ENCODE measurements at places on chromosomes 12 and 14.

GRCh38 chr14:70289138-70289537 lies 70.3 kb downstream of the COX16 start:
- DNase-seq, result peak; percentile 69

DNA sequence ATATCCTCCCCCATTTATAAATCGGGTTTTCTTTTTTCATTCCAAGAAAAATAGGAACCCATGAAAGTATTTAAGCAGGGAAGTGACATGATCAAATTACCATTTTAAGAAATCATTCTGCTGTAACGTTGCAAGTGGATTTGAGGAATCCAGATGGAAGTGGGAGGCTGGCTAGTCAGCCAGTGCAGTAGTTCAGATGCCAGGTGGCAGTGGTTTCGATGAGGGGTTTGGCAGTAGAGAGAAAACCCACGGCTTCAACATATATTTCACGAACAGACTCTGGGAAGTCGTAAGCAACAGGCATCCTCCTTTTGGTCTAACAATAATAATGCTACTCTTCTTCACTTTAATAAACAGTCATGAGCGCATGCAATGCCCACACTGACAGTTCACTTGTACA lies 25.0 kb downstream of the PDZRN4 start:
- DNase-seq, result no peak

- no peak for DNase-seq
Observed at GRCh38 chr14:87491816-87492215, 501.2 kb downstream of the GALC start.

DNA sequence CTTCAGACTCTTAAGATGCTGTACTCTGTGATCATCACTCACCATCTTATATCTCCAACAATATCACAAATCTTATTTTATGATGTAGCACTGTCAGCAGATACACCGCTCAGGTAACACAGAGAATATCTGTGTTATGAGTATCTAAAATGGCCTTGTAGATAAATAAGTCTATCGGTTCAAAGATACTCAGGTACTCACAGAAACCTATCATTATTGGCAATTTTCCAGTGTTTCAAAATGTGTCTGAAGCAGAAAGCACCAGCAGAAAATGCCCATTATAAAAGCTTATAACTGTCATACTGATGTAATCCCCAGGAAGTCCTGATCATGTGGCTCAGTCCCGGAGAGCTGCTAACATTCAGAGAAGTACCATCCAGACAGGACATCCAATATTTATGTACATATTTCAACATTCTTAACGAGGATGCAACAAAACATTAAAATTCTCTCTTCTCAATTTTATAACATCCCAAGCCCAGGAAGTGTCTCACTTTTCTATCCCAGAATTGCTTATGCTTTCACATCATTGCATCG lies 190.7 kb upstream of the LMNTD1 start:
- no peak for DNase-seq

DNA sequence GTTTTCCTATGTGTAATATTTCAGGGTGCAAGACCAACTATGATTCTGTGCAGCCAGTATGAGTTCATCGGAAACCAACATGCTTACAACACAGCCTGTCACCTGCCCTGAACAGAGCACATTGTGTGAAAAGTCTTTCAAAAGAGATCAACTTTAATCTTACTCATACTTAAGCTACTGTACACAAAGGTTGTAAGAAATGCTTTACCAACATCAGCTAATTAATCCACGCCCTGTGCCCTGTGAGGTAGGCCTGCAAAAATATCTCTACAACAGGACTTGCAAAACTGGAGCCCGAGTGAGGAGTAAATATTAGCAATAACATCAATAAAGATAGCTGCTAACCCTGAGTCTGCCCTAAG lies 15.1 kb downstream of the APPL2 start:
- DNase-seq, result no peak

- no peak for DNase-seq
Observed at GRCh38 chr14:86050072-86050683, 520.2 kb downstream of the FLRT2 start.

DNA sequence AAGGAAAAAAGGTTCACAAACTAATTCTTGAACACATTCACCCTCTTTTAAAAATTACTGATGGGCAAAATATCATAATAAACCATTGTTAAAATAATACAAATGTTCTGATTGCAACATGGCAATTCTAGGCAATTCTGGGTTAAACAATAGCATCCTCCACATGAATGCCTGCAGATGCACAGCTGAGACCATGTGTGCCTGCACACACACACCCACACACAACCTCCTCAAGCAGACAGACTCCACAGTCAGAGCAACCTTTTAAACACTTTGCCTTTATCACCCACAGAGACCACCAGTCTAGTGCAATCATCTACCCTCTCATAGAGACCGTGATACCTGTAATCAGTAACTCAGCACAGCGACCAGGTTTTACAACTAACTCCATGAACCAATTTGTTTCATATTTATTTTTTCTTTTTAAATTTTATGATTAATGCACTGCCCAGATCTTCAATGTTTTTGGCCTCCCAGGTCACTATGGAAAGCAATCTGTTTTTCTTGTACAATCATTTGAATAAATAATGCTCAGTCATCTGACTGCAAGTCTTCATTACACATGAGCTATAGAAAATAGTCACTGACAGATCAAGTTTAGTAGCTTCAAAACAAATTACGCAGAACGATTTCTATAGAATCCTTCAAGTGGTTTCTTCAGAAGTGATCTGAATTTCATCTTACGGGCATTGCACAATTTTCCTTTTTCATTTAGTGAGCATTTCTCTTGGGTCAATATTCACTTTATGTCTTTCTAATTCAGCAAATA lies 105.8 kb downstream of the PRKD1 start:
- DNase-seq, result no peak

- DNase-seq, result no peak
Observed at GRCh38 chr12:52358575-52359350, 8.5 kb downstream of the KRT85 start.

DNA sequence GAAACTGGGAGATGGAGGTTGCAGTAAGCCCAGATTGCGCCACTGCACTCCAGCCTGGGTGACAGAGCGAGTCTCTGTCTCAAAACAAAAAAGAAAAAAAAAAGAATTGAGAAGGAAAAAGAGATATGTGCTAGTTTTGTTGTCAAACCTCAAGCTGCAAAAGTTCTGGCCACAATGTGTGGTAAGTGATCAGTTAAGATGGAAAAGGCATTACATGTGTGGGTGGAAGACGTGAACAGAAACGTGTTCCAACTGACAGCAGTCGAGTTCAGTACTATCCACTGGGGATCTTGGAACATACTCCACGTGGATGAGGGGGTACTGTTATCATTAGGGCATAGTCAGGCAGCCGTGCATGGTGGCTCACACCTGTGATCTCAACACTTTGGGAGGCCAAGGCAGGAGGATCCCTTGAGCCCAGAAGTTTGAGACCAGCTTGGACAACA lies 17.3 kb downstream of the GPR68 start:
- no peak for DNase-seq

DNA sequence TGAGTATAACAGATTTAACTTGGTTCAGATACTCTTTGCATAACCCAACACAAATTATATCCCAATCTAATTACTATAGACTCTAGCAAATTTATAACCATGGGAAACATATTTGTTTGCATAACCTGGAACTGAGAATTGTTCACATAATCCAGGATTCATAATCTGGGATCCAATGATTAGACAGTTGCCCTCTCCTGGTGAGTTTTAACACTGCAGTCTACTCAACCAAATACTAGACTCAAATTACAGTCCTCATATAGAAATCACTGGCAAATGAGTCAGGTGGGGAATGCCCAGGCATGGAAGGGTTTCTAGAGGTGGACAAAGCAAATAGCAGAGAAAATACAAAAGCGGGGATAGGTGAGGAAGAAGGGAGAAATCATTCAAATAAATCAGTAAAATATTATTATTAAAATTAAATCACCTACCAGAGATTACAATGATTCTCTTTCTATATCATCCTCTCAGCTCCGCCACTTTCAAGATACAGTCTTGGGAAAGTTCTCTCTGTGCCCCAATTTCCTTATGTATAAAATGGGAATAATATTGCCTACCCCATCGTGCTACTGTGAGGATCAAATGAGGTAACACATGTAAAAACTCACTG lies 9.4 kb downstream of the GCH1 start:
- DNase-seq, result peak; percentile 48

- DNase-seq, result no peak
Observed at GRCh38 chr12:111467092-111467856, 61.6 kb downstream of the SH2B3 start.

DNA sequence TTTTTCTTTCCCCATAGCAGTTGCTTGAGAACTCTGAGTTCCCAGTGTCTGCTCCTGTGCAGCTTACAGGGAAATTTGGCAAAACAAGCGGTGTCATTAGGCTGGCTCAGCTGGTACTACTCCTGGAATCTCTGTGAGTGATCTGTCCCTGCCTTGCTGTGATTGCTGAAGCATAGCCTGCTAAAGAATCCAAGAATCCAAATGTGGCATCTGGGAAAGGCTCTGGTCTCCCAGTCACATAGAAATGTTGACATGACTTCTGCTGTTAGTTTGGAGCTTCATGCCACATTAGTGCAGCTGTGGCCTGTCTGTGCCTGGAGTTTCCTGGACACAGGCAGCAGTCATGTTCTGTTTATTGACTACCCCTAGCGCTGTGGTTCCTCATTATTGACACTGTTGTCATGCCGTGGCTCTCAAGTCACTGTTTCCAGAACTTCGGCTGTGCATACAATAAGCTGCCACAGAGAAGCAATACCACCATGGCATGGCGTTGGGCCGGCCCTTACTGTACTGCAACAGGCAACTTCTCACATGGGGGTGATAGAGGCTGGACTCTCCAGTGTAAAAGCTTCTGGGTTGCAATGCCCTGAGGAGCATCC lies 166.8 kb downstream of the MYRFL start:
- no peak for DNase-seq

DNA sequence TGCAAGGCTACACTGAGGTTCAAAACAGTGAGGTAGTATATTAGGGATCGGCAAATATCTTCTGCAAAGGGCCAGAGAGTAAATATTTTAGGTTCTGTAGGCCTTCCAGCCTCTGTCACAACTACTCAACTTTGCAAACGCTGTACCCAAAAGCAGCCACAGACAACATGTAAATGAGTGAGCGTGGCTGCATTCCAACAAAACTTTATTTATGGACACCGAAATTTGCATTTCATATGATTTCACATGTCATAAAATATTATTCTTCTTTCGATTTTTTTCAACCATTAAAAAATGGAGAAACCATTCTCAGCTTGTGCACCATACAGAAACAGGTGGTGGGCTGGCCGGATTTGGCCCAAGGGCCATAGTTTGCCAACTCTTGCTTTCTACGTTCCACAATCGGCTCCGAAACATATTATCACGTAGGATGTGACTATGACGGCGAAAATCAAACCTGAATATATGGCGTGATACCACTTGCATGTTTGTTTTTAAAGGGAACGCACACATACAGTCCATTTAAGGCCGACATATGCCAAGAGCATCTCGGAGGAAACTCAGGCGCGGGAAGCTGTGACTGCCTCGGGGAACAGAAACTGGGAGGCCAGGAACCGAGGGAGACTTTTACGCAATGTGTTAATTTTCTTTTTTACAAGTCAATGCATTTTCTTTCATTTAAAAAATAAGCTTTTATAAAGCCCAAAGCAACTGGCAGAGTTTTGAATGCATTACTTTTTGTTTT lies 7.1 kb downstream of the NCOR2 start:
- DNase-seq, result no peak

DNA sequence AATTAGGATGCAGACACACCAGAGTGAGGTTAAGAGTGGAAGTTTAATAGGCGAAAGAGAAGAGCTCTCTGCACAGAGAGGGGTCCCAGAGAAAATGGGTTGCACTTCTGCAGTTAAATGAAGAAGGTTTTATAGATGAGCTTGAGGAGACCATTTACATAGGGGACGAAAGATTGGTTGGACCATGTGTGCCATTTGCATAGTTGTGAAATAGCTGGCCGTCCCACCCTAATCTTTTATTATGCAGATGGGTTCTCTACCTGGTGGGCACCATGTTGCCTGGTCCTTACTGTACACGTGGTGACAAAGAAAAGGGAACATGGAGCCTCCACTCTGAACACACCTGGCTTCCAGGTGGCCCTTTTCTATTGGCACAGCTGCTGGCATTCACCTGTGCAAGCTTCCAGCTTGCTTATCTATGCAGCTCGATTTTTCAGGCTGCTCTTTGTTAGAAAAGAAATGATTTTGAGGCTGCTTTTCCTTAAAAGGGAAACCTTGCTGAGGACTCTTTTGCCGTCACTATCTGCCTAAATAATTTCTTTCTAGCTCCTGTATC lies 67.1 kb upstream of the SRSF5 start:
- no peak for DNase-seq

DNA sequence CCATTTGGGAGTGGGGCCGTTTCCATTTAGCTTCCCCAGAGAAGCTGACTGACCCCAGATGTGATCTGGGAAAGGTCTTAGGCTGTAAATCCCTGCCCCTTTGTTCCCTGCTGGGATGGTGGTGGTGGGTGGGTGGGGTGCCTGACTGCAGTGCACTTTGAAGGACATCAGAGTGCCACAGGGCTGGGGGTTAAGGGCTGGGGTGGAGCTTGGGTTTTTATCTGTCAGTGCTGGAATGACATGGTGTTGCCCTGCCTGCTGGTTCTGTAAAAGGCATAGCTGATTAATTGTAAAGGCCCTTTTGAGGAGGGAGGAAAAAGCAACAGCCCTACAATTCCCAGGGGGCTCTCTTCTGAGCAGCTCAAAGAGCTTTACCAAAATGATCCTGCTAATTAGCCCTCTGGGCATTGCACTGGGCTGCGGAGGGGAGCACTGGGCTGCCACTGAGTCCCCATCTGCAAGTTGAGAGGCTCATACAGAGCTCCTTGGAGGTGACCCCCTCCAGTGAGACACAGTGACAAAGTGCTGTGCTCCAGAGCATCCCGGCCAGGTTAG lies 21.1 kb downstream of the PLEKHG3 start:
- DNase-seq, result no peak

- no peak for DNase-seq
Observed at GRCh38 chr12:50750366-50750765, 13.5 kb upstream of the ATF1 start.

DNA sequence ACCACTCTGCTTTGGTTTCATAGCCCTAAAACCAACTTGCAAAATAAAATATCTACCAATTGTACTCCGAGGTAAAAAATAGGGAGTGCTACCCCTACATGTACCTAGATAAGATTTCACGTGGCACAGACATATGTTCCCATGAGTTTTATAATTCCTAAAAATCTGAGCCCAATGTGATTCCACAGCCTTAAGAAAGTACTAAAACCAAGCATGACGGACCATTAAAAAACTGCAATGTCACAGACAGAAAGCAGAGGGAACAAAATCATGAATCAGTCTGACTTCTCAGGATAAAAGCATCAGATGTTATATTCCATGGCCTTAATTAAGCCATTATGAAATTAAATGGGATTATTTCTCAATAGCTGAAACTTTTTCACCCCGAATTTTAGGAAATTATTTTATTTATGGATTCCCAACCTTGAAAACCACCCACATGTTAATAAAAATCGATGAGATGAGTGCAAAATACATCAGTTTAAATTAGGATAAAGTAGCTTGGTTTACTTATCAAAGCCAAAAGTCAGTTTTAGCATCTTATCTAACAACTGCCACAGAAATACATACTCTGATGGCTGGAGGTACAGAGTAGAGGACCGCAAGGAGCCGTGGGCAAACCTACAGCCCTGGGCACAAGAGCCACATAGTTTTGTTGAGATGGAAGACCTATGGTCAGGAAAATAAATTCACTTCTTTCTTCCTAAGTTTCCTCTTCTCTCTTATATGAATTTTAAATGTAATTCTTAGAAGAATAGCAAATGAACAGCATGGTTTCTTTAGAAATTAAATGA lies 4.5 kb downstream of the ITPR2 start:
- no peak for DNase-seq

GRCh38 chr12:56521590-56522371 lies at the start of gene RBMS2:
Gene RBMS2, plus strand, starts transcription at chr12:56521820. Its CDS starts 204 bp downstream, at chr12:56522024.
- peak; percentile 79 for DNase-seq

GRCh38 chr12:71135812-71136176 lies 22.0 kb downstream of the TSPAN8 start:
- DNase-seq, result peak; percentile 3

- no peak for DNase-seq
Observed at GRCh38 chr12:90833228-90833627, 121.7 kb downstream of the CCER1 start.

Measured in KBM-7 (cell line).